Globus pallidus (tissue), 1 donor: ENCODE measurements at places on chromosomes 6 and 20.
A peak's percentile ranks its signal among the peaks of the same experiment; 100 is the strongest.

DNA sequence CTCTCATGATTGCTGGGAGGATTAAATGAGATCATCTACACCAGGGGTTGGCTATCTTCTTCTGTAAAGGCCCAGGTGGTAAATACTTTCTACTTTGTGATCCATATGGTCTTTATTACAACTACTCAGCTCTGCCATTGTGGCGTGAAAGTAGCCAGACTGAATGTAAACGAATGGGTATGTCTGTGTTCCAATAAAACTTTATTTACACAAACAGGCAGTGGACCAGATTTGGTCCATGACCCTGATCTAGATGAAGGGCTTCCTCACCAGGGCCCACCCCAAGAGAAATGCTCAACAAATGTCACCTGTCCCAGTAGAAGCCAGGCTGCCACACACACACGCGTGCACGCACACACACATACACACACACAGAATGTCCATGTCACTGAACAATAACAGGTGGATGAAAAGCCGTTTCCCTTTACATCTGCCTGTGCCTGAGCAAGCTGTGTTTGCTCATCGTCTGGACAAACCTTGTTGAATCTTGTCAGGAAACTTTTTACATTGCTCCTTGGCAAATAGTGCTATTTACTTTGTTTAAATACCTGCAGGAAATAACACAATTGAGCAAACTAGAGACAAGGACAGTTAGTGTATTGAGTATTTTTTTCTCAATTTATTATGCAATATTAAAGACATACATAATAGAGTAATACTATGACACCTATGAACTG lies 114.3 kb downstream of the EYA2 start:
- no peak for DNase-seq

GRCh38 chr6:12656906-12657305 lies 59.7 kb upstream of the PHACTR1 start:
- DNase-seq, result no peak

DNA sequence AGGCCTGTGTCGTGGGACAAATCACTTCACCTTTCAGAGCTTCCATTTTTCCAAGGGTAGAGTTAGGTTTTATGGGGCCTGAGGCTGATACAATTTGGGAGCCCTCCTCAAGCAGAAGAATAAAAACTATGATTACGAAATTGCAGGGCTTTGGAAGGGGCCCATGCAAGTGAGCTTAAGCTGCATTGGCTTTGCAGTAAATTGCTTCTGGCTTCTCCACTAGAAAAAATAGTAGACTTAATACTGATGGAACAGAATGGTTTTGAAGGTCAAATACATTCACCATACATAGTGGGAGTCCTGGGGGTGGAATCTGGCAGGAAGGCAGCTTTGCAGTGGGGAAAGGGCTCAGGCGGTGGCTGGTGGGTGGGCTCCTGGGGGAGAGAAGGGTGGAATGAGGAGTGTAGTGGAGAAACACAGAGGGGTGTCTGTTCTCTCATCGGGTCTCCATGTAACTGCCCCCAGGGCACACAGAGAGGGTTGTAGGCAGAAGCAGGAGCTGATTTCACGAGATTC lies 55.9 kb upstream of the RNF24 start:
- DNase-seq, result no peak

GRCh38 chr6:152071318-152071717 lies 263.8 kb downstream of the ESR1 start:
- no peak for DNase-seq

- peak; percentile 78 for DNase-seq
These were observed 61.6 kb downstream of the RAB44 start for GRCh38 chr6:36759148-36759759.

GRCh38 chr6:116304538-116305097 lies 24.9 kb upstream of the TSPYL1 start:
- no peak for DNase-seq

GRCh38 chr6:146634022-146634421 lies 35.2 kb downstream of the ADGB start:
- no peak for DNase-seq

DNA sequence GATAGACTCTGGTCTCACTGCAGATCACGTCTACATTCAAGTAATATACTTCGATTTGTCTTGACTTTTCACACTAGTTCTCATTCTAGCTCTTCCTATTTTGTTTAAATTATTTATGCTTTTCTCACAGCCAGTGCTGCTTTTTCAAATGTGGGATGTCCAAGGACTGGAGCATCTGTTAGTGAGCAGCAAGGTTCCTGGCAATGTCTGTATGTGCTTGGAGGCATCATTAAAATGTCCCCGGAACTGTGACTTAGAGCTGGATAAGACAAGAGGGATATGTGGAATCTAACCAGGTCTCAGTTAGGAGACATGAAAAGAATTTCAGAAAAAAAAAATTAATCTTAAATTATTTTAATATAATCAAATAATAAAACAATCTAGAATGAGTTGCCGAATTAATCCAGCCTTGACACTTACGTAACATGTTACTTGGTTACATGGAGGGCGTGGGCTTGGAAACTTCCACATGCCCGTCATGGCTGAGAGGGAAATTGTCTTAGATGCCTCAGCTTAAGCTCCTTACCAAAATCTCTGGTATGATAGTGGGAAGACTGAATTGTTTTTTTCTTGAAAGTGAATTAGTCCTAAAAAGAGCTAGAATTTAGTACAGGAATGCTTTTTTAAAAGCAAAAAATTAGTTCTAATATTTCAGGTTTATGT lies 21.4 kb upstream of the CARMIL1 start:
- no peak for DNase-seq

- DNase-seq, result no peak
These were observed 103.7 kb downstream of the SNAP25 start for GRCh38 chr20:10322073-10323012.

GRCh38 chr6:111709615-111710398 lies 104.1 kb upstream of the TRAF3IP2 start:
- peak; percentile 89 for DNase-seq

DNA sequence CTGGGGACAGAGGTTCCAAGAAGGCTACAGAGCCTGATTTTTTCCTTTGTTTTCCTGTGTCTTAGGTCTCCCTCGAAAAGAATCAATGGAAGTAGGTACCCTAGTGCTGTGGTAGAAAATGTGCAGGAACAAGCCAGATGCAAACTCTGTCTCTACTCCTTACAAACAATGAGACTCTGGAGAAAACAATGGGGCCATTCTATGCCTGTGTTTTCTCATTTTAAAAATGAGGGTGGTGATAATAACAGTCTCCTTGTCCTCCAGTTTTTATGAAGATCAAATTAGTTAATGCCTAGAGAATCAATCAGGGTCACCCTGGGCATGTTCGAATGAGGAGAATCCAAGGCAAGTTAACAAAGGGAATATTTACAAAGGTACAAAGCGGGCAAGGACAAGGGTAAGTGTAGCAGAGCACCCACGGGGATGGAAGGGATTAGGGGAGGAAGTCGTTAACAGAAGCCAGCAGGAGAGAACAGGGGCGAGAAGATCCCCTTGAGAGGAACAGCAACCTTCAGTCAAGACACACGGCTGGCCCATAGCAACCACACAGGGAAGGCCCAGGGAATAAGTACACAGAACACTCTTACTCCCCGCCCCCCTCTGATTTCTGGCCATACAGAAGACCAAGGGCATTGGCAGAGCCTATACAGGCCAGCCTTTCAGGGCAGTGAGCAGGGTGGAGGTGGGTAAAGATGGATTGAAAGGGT lies 342.8 kb downstream of the PTPRT start:
- DNase-seq, result peak; percentile 63

- DNase-seq, result no peak
These were observed 7.7 kb upstream of the STK35 start for GRCh38 chr20:2093883-2094282.

GRCh38 chr20:62728781-62729300 lies 20.2 kb downstream of the NTSR1 start:
- DNase-seq, result no peak

- no peak for DNase-seq
These were observed 4.5 kb downstream of the TMEM14A start for GRCh38 chr6:52675372-52675771.

DNA sequence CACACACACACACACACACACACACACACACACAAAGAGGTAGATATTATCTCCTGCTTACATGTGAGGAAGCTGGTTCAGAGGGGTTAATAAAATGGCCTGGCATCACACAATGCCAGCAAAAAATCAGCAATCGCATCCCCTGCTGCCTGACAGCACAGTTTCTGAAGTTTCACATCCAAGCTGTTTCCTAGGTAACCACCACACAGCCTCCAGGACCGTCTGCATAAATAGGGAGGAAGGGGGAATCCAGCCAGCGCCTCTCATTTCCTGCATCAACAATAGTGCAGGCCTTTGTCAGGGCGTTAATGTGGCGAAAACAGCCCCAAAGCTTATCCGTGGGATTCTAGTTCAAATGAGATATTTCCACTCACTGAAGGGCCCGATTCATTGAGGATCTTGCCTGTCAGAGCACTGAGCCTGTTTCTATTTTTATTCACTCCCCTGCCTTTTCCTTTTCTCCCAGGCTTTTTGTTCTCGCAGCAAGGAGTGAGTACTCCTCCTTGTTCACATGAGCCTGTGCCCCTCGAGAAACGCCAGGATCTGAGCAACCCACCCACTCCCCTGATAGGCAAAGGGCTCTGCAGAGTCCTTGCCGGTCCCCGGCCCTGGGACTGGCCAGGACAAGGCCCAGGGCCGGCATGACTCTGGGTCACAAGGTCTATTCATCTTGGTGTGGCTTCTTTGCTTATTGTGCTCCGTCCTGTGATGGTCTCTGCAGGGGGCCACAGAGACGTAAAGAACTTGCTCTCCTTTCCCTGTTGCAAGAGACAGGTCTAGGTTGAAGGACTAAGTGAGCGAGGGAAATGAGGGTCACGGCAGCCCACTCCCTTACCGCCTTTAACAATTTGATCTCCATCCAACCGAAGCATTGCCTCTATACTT lies 32.7 kb downstream of the TUBB2B start:
- peak; percentile 82 for DNase-seq

GRCh38 chr20:44720997-44721784 lies 6.0 kb downstream of the CCN5 start:
- no peak for DNase-seq

DNA sequence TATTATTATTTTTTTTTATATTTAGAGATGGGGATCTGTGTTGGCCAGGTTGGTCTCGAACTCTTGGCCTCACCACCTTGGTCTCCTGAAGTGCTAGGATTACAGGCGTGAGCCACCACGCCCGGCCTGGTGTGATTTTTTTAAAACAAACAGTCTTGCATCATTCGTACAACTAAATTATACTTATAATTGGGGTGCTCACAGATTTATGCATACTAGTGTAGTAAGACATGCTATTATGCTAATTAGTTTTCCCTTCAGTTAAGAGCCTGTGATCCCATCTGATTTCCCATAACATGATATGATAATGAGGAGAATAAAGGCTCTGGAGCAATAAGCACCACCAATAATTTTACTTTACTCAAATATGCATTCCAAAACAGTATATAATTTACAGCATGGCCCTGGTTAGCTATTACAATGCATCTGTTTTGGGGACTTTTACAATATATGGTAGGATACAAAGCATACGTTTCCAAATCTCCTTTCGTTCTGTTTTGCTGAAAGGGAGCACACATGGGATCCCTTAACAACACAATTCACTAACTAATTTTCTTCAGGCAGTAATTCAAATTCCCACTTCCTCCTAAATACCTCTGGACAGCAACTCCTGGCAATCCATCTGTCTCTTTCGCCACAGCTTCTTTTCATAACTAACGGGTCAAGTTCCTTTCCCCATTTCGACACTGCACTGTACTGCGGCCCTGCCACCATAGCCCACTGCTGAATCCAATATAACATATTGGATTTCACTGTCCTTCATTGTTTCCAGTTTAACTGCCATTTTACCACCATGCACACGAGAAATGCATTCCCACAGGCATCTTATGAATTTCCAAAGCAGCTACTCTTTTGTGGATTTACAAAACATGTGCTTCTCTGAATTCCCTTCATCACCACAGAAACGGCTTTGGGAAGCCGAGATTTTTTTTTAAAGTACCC lies 1.7 kb downstream of the NUDT3 start:
- DNase-seq, result peak; percentile 51

- DNase-seq, result no peak
These were observed 5.8 kb upstream of the ME1 start for GRCh38 chr6:83436674-83437073.

DNA sequence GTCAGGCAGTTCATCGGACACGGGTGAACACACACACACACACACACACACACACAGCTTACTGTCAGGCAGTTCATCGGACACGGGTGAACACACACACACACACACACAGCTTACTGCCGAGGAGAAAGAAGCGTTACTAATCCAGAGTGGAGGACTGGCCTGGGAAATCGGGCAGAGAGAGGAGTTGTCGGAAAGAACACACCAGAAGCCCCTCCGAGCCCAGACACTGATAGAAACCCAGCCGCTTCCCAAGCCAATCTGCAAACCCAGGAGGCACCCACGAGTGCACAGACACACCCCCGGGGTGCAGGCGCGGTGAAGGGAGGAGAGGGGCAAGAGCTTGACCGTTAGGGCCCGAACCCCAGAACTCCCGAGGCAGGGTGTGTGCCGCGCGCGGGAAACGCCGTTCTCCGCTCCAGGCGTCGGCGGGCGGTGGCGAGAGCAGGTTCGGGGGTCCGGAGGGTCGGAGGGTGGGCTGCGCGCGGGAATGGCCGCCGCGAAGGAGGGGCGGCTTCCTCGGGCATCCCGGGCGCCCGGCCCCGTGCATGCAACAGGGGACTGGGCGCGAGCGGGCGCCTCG lies 636 bp downstream of the ELOVL2 start:
- no peak for DNase-seq
